Kidney epithelial cell (primary cell): ENCODE measurements at places on chromosomes 5 and 9. TPM values are rescaled to one million over a fixed set of nuclear protein-coding genes. Genes with fewer than 3 reads are reported as not detected.

Gene FAM81B
- 0.75 TPM in 1 of 2 replicates, not detected in the other for total RNA-seq

DNA sequence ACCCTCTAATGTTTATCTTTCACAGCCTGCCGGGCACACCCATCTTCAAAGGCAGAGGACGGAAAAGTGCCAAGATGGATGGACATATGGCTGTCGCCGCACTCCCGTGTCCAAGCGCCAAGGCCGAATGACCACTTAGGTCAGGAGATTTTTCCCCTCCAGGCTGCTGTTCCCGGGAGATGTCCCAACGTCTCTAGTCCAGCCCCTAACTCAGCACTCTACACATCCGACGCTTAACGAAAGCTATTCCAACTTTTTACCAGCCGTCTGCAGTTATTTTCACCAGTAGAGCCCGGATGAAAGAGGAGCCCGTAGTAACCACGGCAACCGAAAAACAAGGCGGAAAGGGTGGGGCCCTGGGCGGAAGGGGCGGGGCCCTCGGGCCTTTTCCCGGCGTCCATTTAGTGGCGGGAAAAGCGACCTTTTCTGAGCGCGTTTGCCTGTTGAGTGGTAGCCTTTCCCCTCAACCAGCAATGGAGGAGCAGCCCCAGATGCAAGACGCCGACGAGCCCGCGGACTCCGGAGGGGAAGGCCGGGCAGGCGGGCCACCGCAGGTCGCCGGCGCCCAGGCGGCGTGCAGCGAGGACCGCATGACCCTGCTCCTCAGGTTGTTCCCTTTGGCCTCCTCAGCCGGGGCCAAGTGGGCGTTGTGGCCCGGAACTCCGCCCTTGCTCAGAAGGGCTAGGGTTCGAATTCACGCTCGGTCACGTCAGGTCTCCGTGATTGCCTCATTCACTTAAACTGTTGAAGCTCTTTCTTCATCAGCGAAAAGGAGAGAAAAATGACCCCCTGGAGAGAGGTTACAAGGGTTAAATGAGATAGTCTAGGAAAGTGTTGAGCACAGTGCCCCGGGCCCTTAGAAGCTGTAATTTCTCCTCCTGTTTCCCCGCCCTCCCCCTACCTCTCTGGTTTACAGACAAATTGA is at the start of gene CENPH:
CENPH (plus strand) TSS at position 422 of the 925 bp plus-strand sequence; CDS start at position 474, 52 bp downstream.
- DNase-seq = peak; percentile 61

DNA sequence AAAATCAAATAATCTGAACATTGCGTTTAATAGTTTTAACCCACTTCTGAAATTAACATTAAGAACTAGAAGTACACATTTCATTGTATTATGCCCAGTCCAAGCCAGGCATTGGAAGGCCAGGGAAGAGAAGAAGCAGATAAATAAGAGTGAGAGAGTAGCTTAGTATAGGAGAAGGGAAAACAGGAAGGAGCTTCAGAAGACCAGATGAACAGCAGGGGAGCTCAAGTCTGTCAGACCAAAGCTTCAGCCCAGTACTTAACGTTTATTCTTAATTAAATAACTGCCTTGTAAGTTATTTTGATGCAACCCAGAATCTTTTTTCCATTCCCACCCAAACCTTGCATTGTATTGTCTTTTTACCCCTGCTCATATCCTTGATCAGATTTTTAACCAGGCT is 11.5 kb upstream of the FAM120AOS start:
- no peak for DNase-seq

GRCh38 chr9:93198117-93198837 is 14.3 kb downstream of the WNK2 start:
- DNase-seq = no peak

Gene ZNF462
- total RNA-seq = 26.2 and 32.1 TPM in 2 replicates

DNA sequence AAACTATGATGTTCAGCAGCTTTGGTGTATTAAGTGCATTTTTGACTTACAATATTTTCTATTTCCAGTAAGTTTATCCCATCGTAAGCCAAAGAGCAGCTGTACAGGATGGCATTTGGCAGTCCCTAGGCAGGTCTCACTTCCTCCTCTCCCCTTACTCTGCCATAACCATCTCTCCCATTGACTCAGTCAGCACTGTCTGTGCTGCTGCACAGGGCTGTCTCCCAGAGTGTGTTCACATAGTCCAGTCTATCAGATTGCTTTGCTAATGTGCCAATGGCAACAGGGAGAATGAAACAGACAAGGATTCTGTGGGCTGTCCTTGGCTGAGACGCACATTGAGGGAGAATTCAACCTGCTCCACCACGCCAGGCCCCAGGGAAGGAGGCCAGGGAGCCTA is 47.0 kb upstream of the CAST start:
- DNase-seq = no peak

GRCh38 chr5:59460368-59461153 is 433.0 kb downstream of the PDE4D start:
- no peak for DNase-seq

Gene SLC6A3
- total RNA-seq = not detected in 2 replicates

DNA sequence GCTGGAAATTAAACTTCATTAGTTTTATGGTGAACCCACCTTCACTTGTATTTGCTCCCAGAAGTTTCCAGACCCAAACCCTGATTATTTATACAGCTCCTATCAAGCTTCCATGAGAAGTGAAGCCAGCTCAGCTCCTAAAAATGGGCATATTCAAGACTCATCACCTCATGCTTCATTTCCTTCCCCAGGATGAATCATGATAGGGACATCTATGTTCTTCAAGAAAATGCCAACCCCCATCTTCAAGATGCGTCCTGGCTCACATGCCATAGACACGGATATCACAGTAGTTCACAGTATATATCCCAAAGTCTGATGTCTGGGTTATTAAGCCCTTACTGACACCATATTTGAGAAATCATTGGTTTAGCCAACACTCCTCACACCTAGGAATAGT is 217.6 kb downstream of the NPR3 start:
- DNase-seq = no peak

- DNase-seq = no peak
Observed at GRCh38 chr9:108756746-108757490, 98.9 kb downstream of the ACTL7B start.

DNA sequence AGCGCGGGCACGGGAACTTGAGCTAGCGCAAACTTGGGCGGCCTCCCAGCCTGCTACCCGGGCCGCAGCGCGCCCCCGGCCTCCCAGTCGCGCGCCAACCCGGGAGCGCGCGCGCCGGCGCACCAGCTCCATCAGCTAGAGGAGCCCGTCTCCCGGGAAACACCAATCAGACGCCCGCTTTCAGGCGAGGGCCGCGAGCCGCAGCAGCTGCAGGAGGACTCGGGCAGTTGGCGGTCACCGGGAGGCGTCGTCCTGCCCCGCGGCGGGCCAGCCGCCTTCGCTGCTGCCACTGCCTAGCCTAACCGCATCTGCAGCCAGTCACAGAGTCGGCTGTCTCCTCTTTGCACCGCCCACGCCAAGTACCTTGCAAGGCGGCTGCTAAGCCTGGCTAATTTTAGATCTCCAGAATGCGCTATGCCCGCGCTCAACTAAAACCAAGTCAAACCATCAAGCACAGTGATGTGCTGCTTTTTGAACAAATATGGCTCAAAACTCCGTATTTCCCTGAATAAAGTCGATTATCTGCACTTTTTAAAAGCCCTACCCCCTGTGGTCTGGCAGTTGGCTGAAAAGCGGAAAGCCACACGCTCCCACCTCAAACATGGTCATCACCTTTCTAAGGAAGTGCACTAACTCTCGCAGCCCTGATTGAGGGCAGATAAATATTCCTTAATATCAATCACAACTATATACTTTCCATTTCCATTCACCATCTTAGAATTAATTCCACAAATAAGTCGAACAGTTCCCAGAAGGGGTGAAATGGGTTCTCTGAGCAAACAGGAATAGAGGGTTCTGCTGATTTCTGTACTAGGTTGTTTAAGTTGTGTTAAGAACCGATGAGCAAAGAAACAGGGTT is 221.8 kb downstream of the MEF2C start:
- DNase-seq = peak; percentile 39

DNA sequence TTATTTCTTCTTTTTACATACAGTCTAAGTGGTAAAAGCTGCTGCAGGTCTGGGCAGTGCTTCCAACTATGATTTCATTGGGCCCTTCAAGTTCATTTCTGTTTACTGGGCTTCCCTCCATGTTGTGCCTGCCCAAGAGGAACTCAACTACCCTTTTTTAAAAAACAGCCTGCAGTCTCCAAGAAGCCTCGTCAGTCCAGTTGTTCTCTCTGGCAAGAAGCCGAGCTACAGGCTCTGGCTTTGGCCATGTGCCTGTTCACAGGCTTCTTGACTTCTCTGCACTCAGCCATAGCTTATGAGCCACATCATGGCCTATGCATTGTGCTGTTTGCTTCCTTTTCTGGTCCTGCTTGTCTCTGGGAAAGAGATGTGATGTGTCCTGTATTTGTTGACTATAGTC is 119.7 kb upstream of the PJA2 start:
- DNase-seq = no peak

DNA sequence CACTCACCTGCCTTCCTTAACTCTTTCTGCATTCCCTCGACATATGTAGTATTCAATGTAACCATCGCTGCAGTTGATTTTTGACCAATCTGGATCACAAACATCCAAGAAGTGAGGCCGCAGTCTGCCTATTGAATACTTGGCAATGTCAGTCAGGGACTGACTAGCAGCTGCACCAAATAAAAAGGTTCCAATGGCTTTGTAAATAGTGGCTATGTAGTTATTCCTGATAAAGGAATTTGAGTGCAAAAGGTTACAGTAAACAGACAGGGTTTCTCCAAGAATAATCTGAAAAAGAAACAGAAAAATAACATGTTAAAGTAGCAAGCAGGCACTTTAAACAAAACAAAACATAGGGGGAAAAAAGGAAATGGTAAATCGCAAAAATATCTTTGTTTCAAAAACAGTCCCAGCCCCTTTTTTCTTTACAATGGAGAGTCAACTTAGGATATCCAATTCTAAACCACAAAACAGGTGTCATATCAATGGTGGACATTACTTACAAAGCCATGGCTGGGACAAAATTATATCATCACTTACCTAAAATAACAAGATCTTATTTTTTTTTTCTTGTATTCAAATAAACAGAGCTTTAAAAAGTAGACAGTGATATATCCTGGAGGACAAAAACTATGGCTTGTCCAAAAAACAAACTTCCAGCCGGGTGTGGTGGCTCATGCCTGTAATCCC is 66.8 kb downstream of the PLPP1 start:
- DNase-seq = no peak

Gene N4BP3
- 6.0 and 6.8 TPM in 2 replicates for total RNA-seq

Gene PCDHGA4
- 3.5 and 3.6 TPM in 2 replicates for total RNA-seq

GRCh38 chr5:123120197-123120596 is 31.2 kb downstream of the PRDM6 start:
- DNase-seq = no peak

Gene RNF180
- 11.5 and 16.3 TPM in 2 replicates for total RNA-seq

Gene ADGRD2
- total RNA-seq = not detected in 2 replicates

GRCh38 chr5:59842999-59843398 is 50.5 kb downstream of the PDE4D start:
- DNase-seq = no peak

Gene INSL6
- total RNA-seq = not detected in 2 replicates

DNA sequence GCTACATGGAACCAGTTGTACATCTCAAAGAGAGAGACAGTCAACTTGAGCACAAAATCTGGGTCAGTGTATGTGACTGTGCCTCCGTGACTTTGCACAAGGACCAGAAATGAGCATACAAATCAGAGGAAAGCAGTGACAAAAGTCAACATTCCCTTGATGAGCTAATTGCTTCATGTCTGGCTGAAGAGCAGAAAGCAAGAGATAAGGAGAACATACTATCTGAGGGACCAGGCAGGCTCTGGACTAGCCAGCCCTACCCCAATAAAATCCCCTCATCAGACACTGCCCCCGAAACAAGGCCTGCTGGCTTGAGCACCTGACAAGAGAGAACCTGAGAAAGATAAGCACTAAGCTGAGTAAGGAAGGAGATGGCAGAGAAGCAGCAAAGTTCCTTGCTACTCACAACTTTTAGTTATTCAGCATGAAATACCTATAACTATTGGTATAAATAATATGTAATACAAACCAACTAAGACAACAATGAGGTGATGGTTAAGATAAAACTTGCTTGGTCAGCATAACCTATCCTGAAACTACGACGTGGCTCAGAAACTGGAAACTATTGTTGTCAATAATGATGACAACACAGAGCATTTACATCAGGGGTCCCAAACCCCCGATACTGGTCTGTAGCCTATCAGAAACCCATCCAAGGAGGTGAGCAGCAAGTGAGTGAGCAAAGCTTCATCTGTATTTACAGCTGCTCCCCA is 9.5 kb downstream of the SIL1 start:
- DNase-seq = no peak

GRCh38 chr9:129491487-129491855 is 129.4 kb downstream of the C9orf50 start:
- DNase-seq = no peak

- DNase-seq = no peak
Observed at GRCh38 chr9:35882263-35882848, 12.2 kb upstream of the OR13J1 start.

Gene PHF24
- 0.07 and 0.58 TPM in 2 replicates for total RNA-seq

DNA sequence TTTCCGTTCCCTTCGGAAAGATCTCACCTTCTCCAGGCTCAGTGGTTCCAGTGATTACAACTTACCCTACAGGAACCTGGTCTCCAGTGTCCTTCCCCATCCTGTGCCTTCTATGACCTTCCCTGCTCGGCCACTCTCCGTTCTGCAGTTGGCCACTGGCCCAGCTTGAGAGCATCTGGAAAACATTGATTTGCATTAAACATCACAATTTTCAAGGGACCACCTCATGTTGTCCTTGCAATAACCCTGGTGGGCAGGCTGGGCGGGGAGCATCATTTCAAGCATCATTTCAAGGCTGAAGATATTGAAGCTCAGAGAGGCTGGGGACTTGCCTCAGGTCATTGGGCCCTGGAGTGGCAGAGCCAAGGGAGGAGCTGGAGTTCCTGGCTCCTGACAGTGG is 177.4 kb downstream of the SEC61B start:
- DNase-seq = no peak

DNA sequence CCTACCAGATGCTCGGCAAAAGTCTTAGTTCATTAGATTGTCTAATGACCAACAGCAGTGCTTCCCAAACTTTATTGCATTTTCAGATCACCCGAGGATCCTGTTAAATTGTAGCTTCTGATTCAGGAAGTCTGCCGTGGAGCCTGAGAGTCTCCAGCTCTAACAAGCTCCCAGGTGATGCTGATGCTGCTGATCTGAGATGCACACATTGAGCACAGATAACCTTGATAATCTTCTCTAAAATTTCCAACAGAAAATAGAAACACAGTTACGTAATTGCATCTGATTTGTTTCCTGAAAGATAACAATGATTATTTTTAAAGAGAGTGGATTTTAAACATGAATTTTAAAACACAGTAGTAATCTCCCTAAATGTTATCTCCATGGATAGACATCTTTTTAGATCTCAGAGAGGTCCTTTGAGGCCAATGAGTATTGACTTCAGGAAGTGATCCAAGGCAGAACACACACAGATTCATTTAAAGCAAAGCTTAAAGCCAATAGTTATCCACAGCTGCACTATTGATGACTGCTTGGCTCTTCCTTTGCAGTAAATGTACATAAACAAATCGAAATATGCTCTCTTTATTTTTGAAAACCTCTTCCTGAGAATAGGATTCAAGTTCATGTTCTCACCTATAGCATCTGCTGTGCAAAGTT is 122.8 kb upstream of the TNPO1 start:
- no peak for DNase-seq

DNA sequence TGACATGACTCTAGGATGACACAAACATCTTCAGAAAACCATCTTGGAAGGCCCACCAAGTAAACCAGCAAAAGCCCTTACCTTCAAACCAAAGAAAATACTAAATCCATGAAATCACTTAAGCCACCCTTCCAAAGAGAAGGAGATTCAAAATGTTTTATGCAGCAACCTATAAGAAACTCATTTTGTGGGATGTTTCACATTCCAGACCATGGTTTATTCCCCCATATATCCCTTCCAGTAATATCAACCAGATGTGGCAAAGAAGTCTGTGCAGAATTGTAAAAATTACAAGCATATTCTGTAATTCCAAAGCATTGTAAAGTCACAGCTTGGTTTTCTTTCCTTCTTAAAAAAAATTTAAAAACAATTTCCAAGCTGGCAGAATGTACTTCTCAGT is 117.4 kb downstream of the SLIT3 start:
- no peak for DNase-seq
